ENCODE measurements at places on chromosomes 12 and 14. TPM values are rescaled to one million over a fixed set of nuclear protein-coding genes. Genes with fewer than 3 reads are reported as not detected.

Gene IFNG
- total RNA-seq, result not detected

Gene PMCH
- not detected for total RNA-seq

Gene LRTM2
- not detected for total RNA-seq

Gene CEP170B
- 28.0 TPM for total RNA-seq

Gene KCNJ8
- 10.6 TPM for total RNA-seq

Gene RERG
- total RNA-seq, result not detected

Gene PRPH
- total RNA-seq, result 2.6 TPM

Gene ANKRD33
- total RNA-seq, result 0.15 TPM

Gene SETD1B
- total RNA-seq, result 7.4 TPM

Gene CISTR
- not detected for total RNA-seq

Gene SLCO1B1
- not detected for total RNA-seq

Gene HNF1A
- total RNA-seq, result not detected
